ENCODE measurements at places on chromosomes 6 and 20. TPM values are rescaled to one million over a fixed set of nuclear protein-coding genes. Genes with fewer than 3 reads are reported as not detected.

The IMPG1 gene
- polyA plus RNA-seq, result 3.5 TPM

- DNase-seq, result no peak
Measured at GRCh38 chr20:8534368-8535160, 402.5 kb downstream of the PLCB1 start.

DNA sequence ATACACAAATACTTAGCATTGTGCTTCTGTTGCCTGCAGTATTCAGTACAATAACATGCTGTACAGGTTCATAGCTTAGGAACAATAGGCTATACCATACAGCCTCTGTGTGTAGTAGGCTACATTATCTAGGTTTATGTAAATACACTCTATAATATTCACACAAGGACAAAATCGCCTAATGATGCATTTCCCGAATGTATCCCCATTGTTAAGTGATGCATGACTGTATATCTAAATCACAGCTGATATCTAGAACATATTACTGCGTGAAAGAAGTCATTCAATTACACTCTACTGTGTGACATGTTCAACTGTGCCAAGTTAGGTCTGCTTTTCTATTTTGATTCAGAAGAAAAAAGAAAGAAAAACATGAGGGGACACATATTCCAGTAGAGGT, 633.5 kb downstream of the RFPL4B start:
- no peak for DNase-seq

- no peak for DNase-seq
Measured at GRCh38 chr6:10000551-10000950, 414.3 kb downstream of the TFAP2A start.

- no peak for DNase-seq
Measured at GRCh38 chr20:4153251-4153650, 137.9 kb upstream of the RNF24 start.

DNA sequence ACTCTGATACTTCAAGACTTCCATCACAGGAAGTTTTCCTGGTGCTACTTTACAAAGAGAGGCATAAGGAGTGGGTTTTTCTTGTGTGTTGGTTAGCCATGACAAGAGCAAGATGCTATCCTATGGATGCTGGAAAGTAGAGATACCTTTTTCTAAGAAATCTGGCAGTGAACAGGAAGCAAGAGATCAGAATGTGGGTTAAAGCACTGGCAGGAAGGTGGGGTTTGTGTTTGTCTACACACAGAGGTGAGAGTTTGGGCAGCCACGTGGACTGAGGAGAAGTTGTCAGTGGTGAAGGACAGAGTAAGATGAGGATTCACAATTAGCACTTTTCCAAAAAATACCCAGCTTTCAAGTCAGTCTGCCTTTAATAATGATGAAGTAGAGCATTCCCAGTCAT, 17.9 kb downstream of the SLC2A12 start:
- no peak for DNase-seq

Measured in right renal pelvis (tissue), 4 donors.